ENCODE measurements at places on chromosomes 4 and X.
A peak's percentile ranks its signal among the peaks of the same experiment; 100 is the strongest.

DNA sequence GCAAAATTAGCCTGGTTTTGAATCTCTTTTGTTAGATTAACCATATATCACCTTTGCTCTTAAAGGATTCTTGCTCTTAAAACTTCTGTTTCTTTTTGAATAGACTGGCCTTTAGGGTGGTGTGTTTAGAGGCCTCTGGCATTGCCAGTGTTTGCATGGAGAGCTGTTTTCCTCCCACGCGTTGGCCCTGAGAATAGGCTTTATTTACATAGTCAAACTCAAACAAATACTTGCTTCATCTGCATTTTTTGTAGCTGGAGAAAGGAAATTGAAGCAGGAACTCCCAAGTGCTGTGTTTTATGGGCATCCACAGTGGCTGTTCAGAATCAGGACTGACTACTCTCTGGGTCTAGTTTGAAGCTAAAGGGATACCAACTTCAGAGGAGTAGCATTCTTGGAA, 2.7 kb downstream of the SHROOM2 start:
- no peak for DNase-seq

- DNase-seq, result peak; percentile 55
Measured at GRCh38 chr4:151276787-151277562, at the start of gene PRSS48. Gene PRSS48, plus strand, starts transcription at chr4:151277161. Its CDS starts 12 bp downstream, at chr4:151277173.

DNA sequence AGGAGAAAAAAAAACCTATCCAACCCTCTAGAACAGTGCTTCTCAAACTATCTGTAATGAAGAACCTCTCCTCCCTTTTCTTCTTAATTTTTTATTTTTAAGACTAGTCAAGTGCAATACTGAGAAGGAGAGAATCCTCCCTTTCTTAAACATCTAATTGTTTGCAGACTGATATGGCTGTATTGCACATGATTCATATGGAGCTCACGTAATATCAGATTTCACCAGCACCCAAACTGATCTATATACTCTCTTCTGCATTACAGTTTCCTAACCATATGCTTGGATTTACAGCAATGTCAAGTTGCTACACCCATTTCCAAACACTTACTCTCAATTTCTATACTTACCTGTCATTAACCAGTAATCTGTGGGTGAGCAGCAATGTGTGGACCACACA, 9.5 kb downstream of the PRMT9 start:
- DNase-seq, result no peak

GRCh38 chrX:130347321-130347720, 7.6 kb downstream of the SLC25A14 start:
- DNase-seq, result peak; percentile 55

DNA sequence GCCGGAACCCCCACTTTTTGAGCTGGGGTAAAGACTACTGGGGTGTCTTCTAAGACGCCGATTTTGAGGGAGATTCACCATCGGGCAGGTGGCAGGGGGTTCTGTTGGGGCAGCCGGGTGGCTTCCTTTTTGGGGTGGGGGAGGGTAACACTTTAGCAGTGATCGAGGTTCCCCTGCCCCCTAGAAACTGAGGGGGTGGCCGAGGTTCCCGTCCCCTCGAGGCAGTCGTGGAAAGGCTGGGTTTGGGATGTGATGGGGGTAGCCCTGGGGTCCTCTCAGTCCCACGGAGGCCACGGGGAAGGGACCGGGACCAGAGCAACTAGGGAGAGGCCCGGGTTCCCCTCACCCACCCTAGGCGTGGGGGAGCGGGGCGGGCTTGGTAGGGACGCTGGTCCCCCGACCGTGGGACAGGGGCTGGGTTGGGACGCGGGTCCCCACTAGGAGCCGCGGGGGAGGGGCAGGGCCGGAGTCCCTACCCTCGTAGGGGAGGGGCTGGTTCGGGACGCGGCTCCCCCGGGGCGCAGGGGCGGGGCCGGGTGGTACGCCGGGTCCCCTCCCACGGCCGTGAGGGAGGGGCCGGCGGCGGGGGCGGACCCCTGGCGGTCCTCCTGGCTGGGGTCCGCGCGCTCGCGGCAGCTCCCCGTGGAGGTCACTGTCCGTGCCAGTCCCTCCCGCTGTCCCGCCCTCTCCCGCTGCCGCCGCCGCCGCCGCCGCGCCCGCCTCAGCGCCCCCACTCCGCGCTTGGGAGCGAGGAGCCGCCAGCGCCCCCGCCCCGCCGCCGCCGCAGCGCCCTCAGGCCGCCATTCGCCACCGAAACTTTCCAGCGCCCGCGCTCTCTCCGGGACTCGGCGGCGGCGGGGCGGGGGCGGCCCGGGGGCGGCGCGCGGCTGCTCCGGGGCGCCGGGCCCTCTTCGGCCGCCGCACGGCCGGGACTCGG, at the start of gene TBL1X:
Gene TBL1X, plus strand, starts transcription at position 624 of the 937 bp plus-strand sequence. CDS start 188,529 bp downstream, outside the sequence.
- peak; percentile 59 for DNase-seq
